ENCODE measurements at places on chromosomes 2 and 18.

DNA sequence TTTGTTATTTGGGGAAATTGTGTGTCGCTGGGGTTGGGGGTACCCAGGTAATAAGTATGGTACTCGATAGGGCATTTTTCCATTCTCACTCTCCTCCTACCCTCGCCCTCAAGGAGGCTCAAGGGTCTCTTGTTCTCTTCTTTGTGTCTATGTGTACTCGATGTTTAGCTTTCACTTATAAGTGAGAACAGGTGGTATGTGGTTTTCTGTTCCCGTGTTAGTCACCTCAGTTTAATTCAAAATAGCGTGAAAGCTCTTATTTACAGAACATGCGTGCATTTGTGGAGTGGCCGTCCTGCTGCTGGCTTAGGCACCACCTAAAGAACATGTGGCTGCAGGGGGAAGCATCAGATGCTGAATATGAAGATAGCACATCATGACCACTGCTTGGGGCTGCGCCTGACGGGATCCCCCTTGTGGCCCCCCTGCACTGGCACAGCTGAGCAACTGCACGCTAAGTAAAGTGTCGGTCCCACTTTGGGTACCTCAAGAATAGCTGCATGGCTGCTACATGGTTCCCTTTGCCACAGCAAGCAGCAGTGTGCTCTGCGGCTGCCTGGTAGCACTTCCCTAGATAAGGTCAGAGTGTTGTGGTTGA, 569.0 kb downstream of the DCDC2C start:
- no peak for DNase-seq

DNA sequence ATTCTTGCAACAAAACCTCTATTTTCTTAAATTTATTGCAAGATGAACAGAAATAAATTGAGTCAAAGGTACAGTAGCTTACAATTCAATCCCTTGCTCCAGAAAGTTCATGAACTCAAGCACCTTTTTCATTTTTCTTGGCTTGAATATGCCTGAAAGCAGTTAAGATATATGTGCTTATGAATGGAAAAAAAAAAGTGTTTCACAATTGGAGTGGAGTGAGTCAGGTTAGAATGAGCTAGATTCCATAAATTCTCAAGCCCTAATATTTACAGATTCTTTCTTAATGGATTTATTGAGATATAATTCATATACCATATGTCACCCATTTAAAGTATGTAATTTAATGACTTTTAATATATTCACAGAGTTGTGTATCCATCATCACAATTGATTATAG, 39.6 kb upstream of the NEMP2 start:
- DNase-seq: peak; percentile 46

GRCh38 chr2:219726916-219727315, 99.5 kb downstream of the SLC4A3 start:
- no peak for DNase-seq

- DNase-seq: no peak
Observed at GRCh38 chr2:241158546-241158900, 8.3 kb downstream of the PPP1R7 start.

- DNase-seq: no peak
Observed at GRCh38 chr18:4134700-4135099, 320.4 kb downstream of the DLGAP1 start.

- DNase-seq: peak; percentile 87
Observed at GRCh38 chr2:200454927-200455801, 54.7 kb downstream of the KCTD18 start.

DNA sequence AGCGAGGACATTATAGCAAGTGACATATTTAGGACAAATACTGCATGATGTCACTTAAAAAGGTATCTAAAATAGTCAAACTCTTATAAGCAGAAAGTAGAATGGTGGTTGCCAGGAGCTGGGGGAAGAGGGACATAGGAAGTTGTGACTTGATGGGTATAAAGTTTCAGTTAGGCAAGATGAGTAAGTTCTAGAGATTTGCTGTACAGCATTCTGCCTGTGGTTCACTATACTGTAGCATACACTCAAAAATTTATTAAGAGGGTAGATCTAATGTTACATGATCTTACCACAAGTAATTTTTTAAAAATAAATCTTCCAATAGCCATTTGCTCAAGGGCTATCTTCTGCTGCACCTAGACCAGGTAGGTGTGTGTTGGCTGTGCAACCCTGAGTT, 78.1 kb upstream of the NPAS2 start:
- DNase-seq: peak; percentile 51

DNA sequence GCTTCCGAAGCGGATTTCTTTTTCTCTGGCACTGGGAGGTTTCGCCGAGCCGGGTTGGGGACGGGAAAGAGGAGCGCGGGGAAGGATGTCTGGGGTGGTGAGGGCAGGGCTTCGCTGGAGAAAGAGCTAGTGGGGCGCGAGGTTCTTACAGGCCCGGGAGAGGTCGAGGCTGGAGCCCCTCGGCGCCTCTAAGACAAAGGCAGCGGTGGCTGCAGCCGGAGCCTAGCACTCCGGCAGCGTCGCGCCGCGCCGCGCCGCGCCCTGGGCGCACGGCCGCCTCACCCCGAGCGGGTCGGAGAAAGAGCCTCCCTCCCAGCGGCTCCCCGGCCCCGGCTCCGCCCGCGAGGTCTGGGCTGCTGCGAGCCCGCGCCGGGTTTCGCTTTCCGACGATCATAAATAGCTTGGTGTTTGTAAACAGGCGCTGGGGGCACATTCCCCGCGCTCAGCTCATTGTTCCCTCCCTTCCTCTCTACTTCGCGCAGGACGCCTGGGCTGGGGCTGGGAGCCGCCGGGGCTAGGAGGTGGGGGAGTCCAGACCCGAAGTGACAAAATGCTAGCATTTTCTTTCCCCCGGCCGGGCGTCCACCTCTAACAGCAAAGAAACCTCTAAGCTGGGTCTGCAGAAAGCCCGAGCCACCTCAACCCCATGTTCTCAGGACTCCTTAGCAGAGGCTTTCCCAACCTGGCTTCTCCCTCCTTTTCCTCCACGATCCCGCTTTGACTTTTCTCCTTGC, 813 bp upstream of the MEIS1 start:
- peak; percentile 86 for DNase-seq

- peak; percentile 94 for DNase-seq
Observed at GRCh38 chr2:190835303-190835930, 45.2 kb upstream of the GLS start.

- no peak for DNase-seq
Observed at GRCh38 chr18:10297086-10297485, 157.3 kb upstream of the APCDD1 start.

GRCh38 chr2:23664066-23664788, 262.7 kb downstream of the ATAD2B start:
- DNase-seq: no peak

All from GM23248 (cell line).